ENCODE measurements at places on chromosomes 7 and 10.

GRCh38 chr7:135943134-135943879 lies 33.9 kb downstream of the MTPN start:
- DNase-seq, result no peak

GRCh38 chr7:46658281-46658680 lies 737.2 kb upstream of the IGFBP3 start:
- no peak for DNase-seq

- no peak for DNase-seq
These were observed 55.2 kb upstream of the FRMD4A start for GRCh38 chr10:14385596-14386593.

DNA sequence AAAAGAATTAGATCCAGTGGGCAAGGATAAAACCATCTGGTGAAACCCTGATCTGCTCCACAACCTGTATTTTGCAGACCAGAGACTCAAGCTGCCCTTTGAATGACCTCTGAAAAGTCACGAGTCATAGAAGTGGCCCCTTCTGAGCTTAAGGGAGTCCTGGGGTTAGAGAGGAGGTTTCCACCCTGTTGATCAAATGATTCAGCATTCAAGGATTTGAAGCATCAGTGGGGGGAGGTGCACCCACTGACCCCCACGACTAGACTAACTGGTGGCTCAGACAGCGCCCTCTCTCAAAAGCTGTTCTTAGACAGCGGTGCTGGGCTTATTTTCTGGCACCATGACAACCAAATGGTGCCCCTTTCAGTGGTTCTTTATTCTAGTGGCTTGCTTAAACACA lies 44.3 kb downstream of the PLCE1 start:
- no peak for DNase-seq

GRCh38 chr10:110730345-110731050 lies 86.4 kb downstream of the RBM20 start:
- DNase-seq, result no peak

DNA sequence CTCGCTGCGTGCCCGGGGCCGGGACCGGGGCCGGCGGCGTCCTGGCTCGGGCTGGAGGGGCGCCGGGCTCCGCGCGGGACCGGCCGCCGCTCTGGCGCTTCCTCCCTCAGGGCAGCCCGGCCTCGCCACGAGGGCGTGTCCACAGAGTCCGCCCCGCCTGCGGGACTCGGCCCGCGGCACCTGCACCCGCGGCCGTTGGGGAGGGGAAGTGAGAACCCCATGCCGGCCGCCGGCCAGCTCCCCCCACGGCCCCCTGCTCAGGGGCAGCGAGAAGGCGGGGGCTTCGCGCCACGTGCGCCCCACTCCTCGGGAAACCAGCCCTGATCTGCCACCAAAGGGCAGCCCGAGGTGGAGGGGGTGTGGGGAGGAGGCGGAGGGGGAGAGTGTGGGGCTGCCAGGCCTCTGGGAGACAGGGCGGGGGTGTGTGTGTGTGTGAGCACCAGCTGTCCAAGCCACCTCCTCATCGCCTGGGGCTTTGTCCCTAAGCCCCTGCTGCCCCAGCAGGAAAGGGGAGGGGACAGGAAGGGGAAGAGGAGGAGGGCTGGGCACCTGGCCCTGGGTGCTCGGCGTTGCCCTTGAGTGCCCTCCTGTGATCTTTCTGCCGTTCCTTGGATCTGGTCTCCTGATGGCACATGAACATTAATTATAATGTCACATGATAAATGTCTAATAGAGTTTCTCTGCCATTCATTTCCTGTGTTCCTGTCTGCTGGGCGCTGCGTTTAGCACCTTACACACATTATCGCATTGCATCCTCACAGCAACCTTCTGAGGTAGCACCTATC lies at the start of gene PIK3AP1:
TSS of gene PIK3AP1 (minus strand) at position 93 of the 785 bp plus-strand sequence. CDS start 120 bp downstream, outside the sequence.
- DNase-seq, result peak; percentile 24

- no peak for DNase-seq
These were observed 112.3 kb downstream of the BTRC start for GRCh38 chr10:101466016-101466912.

DNA sequence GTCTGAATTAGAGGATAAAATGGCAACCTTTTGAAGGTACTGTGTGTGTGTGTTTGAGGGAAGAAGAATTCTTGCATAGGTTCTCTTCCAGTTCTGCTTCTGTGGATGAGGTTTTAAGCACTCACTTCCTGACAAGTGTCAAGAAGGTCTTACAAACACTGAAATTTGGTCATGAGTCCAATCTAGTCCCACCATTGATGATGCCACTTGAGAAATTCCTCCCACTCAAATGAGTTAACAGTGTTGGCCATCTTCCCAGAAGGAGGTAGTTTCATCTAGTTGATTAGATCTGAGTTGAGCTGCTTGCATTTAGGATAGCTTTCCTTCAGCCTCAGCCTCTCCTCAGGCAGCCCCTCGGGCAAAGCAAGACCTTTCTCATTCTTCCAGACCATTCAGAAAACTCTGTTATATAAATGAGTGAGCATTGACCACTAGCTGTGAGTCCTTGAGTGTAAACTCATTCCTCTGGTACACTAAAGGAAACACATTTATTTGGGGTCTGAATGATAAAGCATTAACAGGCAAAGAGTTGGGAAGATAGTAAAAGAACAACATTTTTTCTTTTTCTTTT lies 189.5 kb downstream of the TRIL start:
- DNase-seq, result no peak

DNA sequence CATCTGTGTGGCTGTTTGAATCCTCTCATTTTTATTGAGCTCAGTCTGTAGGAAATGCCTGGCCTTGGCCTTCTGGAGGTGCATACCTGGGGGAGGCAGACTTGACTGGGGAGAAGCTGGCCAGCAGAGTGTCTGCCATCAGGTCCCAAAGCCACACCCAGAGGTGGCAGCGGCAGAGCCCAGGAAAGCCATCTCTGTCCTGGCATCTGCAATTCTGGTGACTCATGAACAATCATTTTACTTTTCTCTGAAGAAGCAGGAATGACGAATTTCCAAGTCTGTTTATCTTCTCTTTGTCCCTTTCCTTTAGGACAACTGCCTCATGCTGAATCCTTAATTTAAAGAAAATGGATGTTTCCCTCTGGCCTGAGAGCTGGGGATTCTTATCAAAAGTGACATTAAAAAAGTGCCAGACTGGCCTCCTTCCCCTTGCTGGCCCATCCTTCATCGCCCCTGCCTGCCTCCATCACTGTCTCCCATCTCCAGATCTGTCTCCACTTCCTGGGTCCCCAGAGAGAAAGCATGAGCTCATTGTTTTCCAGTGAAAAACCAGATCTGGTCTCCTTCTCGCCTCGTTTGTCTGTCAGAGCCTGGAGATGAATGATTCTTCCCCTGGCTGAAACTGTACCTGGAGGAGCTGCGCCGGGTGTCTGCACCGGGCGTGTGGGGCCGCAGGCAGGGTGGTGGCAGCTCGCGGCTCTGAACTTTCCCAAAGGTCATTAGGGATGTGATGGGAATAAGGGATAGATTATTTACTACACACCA lies 124.5 kb downstream of the TMEM178B start:
- no peak for DNase-seq

DNA sequence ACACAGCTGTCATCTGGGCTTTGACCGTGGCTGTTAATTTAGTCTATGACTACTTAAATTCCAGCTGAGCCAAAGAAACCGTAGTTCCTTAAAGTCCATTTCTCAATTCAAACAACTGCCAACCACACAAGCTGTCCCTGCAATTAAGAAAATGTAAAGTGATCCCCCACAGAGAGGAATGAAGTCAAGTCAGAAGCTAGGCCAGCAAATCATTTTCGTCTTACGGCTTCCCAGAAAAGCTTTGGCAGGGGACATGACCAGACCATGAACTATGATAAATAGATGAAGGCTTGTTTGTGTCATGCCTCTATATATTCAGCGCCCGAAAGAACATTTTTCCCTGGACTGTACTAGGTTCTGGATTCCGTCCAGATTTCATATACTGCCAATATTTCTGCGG lies 54.6 kb downstream of the HACD1 start:
- DNase-seq, result no peak

DNA sequence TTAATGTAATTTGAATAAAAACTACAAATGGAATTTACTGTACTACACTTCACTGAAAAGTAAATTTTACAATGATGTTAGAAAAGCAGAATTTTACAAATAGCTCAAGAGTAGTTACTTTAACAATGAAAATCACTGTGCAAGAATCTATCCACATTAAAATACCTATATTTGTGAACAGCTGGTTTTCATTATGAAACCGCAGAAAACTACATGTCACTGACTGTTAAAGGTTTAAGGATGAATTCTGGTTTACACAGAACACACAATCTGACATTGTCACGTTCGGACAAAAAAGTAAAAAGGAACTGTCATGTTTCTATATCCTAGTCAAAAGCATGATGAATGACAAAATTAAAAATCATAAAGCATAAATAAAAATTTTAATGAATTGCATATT lies 415.3 kb upstream of the PRKCQ start:
- no peak for DNase-seq

GRCh38 chr7:131681961-131682360 lies 125.5 kb upstream of the PODXL start:
- no peak for DNase-seq

DNA sequence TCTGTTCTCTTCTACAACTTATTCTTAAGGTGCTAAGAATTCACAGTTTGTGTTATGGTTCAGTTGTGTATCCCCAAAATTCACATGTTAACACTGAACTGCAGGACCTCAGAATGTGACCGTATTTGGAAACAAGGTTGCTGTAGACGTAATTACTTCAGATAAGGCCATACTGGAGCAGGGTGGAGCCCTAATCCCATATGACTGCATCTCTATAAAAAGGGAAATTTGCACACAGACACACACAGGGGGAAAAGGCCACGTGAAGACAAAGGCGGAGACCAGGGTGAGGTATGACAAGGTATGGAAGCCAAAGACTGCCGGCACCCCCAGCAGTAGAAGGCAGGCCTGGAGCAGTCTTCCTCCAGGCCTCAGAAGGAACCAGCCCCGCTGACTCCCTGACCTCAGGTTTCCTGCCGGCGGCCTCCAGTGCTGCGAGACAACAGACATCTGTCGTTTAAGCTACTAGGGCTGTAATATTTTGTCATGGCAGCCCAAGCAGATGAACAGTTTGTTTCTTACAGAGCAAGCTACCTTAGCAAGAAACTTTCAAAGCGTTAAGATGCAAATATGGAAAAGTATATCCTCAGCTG lies 98.7 kb downstream of the PROSER2 start:
- DNase-seq, result no peak

GRCh38 chr10:132550366-132551092 lies 12.9 kb downstream of the INPP5A start:
- no peak for DNase-seq

DNA sequence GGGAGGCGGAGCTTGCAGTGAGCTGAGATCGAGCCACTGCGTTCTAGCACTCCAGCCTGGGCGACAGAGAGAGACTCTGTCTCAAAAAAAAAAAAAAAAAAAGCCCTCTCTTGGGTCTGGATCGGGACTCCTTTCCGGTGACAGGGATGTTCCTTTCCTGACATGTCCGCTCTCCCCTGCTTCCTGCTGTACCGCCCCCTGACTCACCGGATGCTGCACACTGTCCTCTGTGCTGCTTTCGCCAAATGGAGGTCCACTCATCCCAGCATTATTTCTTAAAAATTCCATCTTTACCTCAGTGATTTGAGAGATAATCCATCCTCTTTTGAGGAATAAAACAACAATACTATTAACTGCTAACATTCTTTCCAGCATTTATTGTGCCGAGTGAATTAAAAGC lies 113.8 kb upstream of the EEPD1 start:
- no peak for DNase-seq

- DNase-seq, result no peak
These were observed 1.7 kb upstream of the MYO1G start for GRCh38 chr7:44980393-44981034.

DNA sequence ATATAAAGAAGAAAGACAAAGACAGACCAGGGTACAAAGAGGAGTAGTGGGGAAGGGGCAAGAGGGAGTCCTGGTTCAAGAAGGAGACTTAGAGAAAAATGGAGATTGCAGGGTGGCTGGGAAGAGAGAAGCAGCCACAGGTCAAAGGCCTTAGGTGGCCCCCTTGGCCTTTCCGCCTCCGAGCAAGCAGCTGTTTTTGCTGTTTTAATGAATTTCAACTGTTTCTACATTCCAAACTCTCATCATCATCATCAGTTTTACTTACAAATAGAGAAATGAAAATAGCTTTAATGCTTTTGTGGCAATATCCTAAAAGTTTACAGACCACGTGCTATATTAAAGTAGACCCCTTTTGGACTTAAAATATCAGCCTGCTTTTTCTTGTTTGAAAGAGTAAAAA lies 399.7 kb downstream of the EXOC4 start:
- DNase-seq, result no peak

- DNase-seq, result no peak
These were observed 83.6 kb upstream of the TMEM106B start for GRCh38 chr7:12127455-12127854.

DNA sequence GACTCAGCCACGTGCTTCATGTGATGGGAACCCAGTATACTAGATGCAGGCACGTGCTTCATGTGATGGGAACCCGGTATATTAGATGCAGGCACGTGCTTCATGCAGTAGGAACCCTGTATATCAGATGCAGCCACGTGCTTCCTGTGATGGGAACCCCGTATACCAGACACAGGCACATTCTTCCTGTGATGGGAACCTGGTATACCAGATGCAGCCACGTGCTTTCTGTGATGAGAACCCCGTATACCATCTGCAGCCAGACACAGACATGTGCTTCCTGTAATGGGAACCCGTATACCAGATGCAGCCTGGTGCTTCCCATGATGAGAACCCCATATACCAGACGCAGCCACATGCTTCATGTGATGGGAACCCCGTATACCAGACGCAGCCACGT lies 44.0 kb downstream of the MGMT start:
- no peak for DNase-seq

- DNase-seq, result no peak
These were observed 47.9 kb downstream of the CSGALNACT2 start for GRCh38 chr10:43186150-43186549.

DNA sequence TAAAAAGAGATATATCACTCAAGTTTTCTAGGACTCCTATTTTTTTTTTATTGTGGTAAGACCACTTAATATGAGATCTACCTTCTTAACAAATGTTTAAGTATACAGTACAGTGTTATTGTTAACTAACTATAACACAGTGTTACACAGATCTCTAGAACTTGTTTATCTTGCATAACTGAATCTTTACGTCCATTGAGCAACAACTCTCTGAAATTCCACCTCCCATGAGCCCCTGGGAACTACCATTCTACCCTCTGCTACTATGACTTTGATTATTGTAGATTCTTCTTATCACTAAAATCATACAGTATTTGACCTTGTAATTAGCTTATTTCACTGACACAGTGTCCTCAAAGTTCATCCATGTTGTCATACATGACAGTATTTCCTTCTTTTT lies 22.5 kb upstream of the REEP3 start:
- no peak for DNase-seq

- no peak for DNase-seq
These were observed 181.1 kb upstream of the NAMPT start for GRCh38 chr7:106465704-106466468.

DNA sequence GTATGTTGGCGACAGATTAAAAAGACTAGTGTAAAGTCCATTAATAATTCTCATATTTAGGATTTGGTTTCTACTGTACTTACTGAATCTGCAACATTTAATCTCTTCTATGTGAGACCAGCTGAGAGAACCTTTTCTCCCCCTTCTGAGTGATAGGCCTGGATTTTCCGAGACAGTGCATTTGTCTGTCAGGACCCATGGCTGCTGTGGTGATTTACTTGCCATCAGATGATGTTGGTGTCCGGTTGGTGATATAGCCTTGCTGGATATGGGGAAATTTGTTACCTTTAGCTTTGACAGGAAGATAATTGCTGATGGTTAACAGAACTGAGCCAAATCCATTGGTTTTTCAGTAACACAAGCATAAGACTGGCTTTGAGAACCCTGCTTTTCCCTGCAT lies 517.2 kb downstream of the LRMDA start:
- no peak for DNase-seq

GRCh38 chr10:10993785-10994184 lies 23.9 kb upstream of the CELF2 start:
- no peak for DNase-seq

- DNase-seq, result no peak
These were observed 110.7 kb downstream of the RNF32 start for GRCh38 chr7:156751319-156751718.
